ENCODE measurements at places on chromosomes 12 and 14.
A peak's percentile ranks its signal among the peaks of the same experiment; 100 is the strongest.

- DNase-seq: no peak
Observed at GRCh38 chr14:74511966-74512830, 18.6 kb downstream of the ISCA2 start.

DNA sequence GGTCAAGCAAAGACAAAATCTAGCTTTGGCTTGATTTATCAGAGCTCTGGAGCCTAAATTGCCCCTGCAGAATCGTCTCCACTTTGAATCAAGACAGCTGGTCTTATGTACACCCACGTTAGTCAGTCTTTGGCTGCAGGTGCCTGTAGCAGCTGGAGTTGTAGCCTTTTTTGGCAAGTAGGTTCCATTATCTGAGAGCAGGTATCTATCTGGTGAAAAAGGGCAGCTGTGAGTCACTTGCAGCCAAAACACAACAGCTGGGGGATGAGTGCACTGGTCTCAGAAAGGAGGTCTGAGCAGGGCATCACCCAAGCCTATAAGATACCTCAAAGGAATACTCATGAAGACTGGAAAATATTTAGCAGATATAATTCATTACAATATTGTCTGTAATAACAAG lies 43.6 kb upstream of the KCNH5 start:
- no peak for DNase-seq

DNA sequence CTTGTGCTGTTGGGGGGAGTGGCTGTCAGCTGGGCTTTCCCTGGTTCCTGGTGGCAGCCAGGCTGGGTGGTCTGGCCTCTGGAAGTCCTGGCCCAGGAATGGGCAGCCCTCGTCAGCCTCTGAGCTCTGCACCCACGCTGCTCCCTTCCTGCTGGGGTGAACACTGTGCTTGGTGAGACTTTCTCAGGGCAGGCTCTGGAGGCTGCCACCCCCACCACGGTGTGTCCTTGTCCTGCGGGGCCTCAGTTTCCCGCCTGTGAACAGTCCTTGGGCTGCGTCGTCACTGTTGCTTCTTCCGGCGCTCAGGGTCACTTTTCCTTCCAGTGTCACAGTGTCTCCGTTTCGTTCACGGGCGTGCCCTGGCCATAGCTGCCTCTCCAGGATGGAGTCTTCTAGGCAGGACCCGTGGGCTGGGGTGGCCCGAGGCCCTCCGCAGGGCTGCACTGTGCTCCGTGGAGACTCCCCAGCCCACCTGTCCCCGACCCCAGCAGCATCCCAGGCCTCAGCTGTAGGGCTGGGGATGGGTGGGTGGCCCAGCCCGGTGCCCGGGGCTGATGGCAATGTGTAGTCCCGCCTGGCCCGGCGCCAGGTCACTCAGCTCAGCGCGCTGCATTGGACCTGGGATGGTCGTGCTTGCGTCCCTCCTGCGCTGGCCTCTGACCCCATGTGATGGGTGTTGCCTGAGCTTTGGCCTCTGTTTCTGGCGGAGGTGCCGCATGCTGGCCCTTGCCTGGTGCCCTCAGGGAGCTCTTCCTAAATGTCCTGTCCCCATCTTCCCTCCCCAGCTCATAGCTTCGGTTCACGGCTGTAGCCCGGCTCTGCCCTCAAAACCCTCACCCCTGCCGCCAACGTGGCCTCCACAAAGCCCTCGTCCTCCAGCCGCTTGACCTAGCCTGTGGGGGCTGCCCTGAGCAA lies 6.8 kb downstream of the KIF26A start:
- peak; percentile 39 for DNase-seq

DNA sequence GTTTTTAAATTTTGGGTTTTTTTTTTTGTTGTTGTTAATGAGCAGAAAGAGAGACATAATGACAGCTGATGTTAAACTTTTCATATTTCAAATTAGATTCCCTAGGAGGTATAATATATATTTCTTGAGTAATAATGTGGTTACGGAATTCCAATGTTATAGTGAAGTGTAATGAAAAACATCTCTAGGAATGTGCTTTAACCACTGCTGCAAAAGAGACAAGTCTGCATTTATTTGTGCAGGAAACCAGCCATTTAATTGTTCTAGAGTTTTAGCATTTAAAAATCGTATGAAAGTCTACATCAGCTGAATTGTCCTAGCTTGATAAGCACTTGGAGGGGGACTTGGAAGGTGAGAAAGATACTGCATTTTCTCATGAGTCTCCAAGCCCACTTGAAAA lies 14.3 kb downstream of the SERPINA10 start:
- no peak for DNase-seq

- DNase-seq: no peak
Observed at GRCh38 chr14:53929871-53930715, 26.5 kb downstream of the BMP4 start.

DNA sequence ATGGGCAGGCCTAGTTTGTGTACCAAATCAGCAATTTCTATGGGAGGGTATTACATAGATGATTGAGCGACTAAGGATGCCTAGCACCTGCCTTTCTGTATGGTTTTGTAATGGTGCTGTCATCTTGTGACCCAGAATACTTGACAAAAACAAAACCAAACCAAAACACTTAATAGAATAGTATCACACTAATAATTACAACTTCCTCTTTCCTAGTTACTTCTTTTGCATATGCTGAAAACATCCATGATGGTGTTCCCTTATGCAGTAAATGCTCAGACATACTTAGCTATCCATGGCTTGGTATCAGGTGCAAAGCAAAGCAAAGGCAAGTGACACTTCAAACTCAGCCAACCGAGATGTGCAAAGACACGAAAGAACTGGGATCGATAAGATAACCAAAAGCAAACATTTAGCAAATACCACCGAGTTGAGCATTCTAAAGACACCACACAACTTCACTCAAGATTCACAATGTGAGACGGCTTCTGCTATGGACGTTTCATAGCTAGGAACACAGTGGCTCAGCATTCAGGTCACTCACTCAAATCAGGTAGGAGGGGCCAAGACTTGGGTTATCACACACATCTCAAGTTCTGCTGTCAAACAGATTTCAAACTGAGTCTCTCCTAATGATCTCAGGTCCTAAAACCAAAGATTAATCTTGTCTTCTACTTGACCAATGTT lies 24.3 kb downstream of the PPP1CC start:
- no peak for DNase-seq

All from natural killer cell treated with Interleukin-12 subunit alpha and Interleukin-12 subunit beta and Interleukin-15 and Interleukin-18, amount 100 ng/mL, for 72 hours (primary cell).